Myocyte (in vitro differentiated cells): ENCODE measurements at places on chromosomes 7 and 10. TPM values are rescaled to one million over a fixed set of nuclear protein-coding genes. Genes with fewer than 3 reads are reported as not detected.

Gene GBX1
- not detected in 2 replicates for total RNA-seq

Gene SPAG6
- not detected in 2 replicates for total RNA-seq

Gene GPR15LG
- not detected in 2 replicates for total RNA-seq

Gene OPN4
- not detected in 2 replicates for total RNA-seq

Gene MRPS33
- 47.5 and 59.6 TPM in 2 replicates for total RNA-seq

Gene SLC26A5
- total RNA-seq = not detected in 2 replicates

Gene PDZD7
- total RNA-seq = 0.16 and 1.9 TPM in 2 replicates

Gene CDNF
- total RNA-seq = 0.88 and 2.9 TPM in 2 replicates

Gene HOXA13
- 0.13 and 0.26 TPM in 2 replicates for total RNA-seq

Gene GNAT3
- total RNA-seq = not detected in 2 replicates

Gene SPDYE11
- 0.08 and 0.26 TPM in 2 replicates for total RNA-seq

Gene ARID5B
- 15.8 and 15.9 TPM in 2 replicates for total RNA-seq

Gene ASB10
- total RNA-seq = 0.99 TPM in 1 of 2 replicates, not detected in the other

Gene DUSP5
- total RNA-seq = 6.4 and 10.0 TPM in 2 replicates

Gene ZNF365
- total RNA-seq = 1.4 and 2.9 TPM in 2 replicates

Gene CCNJ
- total RNA-seq = 6.3 and 8.2 TPM in 2 replicates

Gene TRIM74
- total RNA-seq = not detected in 2 replicates

Gene NUDT1
- total RNA-seq = 25.6 and 29.9 TPM in 2 replicates

Gene MUC3A
- not detected in 2 replicates for total RNA-seq

Gene PNLIPRP1
- total RNA-seq = not detected in 2 replicates

Gene PNLIPRP3
- total RNA-seq = 0.56 and 0.99 TPM in 2 replicates

Gene STRA8
- total RNA-seq = not detected in 2 replicates

Gene VSIR
- 30.2 and 41.2 TPM in 2 replicates for total RNA-seq

Gene OPN1SW
- total RNA-seq = 2.8 and 3.4 TPM in 2 replicates

Gene FGFBP3
- 0.19 and 0.42 TPM in 2 replicates for total RNA-seq

Gene ZNF722
- total RNA-seq = not detected in 2 replicates

Gene CCL24
- total RNA-seq = 0.72 TPM in 1 of 2 replicates, not detected in the other

Gene C7orf25
- 15.1 and 26.1 TPM in 2 replicates for total RNA-seq

Gene SLC16A12
- 0.16 and 0.24 TPM in 2 replicates for total RNA-seq

Gene MMD2
- not detected in 2 replicates for total RNA-seq

Gene PRSS2
- total RNA-seq = not detected in 2 replicates

Gene CYP51A1
- 75.6 and 124 TPM in 2 replicates for total RNA-seq

Gene CDK14
- 19.7 and 27.8 TPM in 2 replicates for total RNA-seq

Gene CALU
- 672 and 951 TPM in 2 replicates for total RNA-seq

Gene ADCK2
- total RNA-seq = 14.4 and 16.0 TPM in 2 replicates

Gene FAM3C
- total RNA-seq = 111 and 166 TPM in 2 replicates

Gene TMEM176B
- total RNA-seq = not detected in 2 replicates
